ENCODE measurements at places on chromosomes 3 and 15.
A peak's percentile ranks its signal among the peaks of the same experiment; 100 is the strongest.

DNA sequence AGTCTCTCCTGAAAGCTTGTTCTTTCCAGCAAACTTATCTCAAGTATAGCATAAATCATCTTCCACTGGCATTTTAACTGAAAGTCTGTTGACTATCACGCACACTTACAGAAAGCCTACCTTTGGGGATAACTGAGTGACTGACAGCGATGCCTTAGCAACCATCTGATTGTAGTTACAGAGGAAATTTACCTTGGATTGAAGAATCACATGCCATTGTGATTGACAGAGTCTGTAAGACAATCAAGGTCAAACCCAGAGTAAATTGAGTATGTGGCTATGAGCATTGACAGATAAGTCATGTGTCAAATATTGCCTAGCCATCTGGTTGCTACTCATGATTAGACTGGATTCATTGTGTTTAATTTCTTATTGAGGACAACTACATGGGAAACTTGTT, 82.0 kb downstream of the CNTN4 start:
- DNase-seq, result no peak

- DNase-seq, result no peak
Measured at GRCh38 chr3:48709051-48709461, 8.0 kb downstream of the IP6K2 start.

DNA sequence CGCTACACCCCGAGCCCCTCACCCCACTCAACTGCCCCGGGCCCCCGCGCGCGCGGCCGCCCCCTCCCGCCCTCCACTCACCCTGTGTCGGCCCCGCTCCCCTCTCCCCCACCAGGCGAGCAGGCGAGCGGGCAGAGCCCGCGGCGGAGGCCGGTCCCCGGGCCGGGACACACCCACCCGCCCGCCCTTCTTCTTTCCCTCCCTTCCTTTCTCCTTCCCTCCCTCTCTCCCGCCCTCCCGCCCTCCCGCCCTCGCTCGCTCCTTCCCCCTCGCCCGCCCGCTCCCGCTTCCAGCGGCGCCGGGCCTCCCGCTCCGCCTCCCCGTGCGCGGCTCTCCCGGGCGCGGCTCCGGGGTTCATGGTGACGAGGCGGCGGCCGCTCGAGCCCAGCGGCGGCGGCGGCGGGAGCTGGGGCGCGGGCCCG, at the start of gene CTDSPL:
Gene CTDSPL (plus strand): TSS at position 261 of the 422 bp plus-strand sequence. CDS start 320 bp downstream, outside the sequence.
- DNase-seq, result no peak

DNA sequence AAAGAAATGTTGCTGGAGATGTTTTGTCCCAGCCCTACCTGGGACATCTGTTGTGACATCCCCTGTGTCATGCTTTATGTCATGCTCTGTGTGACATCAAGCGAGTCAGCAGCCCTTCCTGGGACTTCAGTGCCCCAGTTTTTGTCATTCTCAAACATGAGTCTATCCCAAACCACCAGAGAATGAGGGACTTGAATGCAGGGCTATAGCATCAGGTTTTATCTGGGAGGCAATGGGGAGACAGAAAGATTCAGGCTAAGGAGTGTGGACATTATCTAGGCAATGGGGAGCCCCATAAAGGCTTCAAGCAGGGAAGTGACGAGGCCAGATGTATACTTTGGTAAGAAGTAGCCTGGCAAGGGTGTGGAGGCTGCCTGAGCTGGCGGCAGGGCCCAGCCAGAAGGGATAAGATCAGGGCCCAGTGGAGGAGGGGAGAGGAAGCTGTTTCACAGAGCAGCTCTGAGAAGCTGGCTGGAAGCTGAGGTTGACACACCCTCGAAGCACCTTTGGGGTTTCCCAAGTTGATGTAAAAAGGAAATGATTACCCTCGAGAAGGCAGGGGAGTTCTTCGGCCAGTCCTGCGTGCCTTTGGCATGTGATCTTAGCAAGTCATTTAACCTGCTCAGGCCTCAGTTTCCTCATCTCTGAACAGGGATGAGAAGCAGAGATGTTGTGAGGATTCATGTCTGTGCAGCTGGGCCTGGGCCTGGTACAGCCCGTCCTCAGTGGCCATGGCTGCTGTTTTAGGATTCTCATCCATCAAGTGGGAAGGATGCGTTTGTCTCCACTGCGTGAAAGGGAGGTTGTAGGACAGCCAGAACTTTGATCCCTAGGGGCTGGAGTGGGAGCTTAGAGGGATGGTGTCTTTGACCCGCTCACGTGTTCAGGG, 34.3 kb downstream of the IRAK2 start:
- DNase-seq, result peak; percentile 48

- no peak for DNase-seq
Measured at GRCh38 chr3:15756505-15756904, 41.3 kb downstream of the ANKRD28 start.

- DNase-seq, result no peak
Measured at GRCh38 chr3:10382892-10383849, 62.3 kb upstream of the SEC13 start.

- DNase-seq, result no peak
Measured at GRCh38 chr3:32577581-32578556, 7.2 kb upstream of the DYNC1LI1 start.

GRCh38 chr3:173066044-173067004, 74.7 kb downstream of the SPATA16 start:
- no peak for DNase-seq

DNA sequence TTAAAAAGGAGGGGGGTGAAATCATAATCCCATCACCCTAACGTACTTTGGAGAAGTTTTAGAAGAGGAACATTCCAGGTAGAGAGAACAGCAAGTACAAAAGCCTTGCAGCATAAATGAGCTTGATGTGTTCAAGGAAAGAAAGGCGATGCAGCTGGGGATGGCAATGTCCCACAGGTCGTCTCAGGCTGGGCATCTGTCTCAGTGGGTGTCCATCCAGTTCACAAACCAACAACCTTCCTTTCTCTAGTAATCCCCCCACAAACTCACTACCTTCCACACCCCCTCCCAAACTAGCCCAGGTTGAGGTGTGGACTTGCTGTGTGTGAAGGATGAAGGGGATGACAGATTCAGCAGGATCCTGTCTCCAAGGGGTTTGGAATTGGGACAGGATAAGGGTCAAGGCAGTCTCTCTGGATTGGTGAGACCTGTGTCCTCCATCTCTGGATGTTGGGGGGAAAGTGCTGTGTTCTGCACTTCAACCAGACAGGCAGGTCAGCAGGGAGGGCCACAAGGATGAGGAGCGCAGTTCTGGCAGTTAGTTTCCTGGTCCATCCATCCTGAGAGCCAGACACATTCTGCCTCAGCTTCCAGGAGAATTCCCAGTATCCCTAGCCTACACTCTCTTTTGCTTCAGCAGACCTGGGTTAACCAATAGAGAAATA, 1.7 kb upstream of the ESYT3 start:
- no peak for DNase-seq

GRCh38 chr15:66939016-66939415, 126.4 kb upstream of the SMAD3 start:
- no peak for DNase-seq

- no peak for DNase-seq
Measured at GRCh38 chr15:57198654-57199291, 177.5 kb upstream of the CGNL1 start.

DNA sequence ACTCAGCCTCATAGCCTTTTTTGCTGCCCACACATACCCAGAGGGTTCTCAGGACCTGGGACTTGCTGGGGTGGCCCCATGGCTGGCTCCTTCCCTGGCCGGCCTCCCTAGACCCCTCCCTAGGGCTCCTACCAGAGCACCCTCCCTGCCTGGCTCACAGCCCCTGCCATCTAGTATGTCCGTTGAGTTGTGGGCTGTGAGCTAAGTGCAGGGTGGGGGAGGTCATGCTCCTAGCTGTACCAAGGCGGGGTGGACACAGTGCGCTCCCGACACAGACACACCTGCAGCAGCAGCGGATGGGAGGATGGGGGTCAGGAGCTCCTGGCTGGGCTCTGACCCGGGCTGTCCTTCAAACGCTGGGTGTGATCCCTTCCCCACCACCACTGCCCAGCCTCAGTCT, 41.6 kb downstream of the HMCES start:
- no peak for DNase-seq

DNA sequence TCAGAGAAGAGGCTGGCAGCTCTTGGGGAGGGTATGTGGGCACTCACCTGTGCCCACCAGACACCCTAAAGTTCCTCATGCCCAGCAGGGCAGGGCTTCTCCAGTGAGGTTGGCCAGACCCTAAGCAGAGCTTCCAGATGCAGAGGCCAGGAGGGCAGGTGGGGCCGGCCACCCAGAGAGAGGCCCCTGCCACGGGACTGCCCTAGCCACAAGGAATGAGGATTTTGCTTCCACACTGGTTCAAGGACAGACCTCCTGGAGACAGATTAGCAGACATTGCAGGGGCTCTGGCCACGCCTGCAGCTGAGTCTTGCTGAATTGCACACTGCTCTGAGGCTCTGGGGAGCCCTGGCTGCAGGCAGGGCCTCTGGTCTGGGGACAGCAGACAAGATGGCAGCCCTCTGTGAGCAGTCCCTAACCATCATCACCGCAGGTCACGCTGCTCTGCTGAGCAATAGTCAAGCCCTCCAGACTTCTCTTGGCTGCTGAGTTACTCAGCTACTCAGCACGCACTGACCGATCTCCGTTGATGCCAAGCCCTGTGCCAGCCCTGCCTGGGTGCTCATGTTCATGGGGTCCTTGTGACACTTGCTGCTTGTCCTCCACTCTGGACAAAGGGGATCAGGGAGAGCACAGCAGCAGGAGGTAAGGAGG, 117.4 kb upstream of the ABHD17C start:
- DNase-seq, result no peak

- no peak for DNase-seq
Measured at GRCh38 chr15:41983621-41984571, 11.5 kb upstream of the EHD4 start.

DNA sequence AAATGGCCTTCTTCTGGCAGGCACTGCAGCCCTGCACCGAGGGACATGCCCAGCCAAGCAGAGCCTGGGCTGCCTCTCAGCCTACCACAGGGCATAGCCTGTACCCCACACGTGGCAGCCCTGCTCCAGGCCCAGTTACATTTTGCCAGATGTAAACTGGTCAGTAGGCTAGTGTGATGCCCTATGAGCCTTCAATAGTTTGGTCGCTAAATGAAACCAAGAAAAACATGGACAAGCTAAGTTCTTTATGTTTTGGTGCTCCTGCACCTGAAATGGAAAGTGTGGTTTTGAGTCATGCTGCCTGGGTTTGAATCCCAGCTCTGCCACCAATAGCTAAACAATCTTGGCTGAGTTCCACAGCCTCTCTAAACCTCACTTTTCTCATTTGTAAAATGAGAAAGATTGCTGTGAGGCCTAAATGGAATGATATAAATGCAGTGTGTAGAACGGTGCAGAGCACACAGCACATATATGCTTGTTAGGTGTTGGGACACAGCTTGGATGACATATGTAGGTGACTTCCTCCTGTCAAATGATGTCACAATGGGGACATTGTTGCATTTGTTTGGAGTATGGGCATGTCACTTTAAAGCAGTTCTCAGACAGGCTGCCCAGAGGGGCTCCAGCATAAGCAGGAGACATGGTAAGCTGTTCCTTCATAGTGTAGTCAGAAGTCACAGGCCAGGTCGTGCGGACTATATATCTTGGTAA, 57.4 kb downstream of the ZBTB38 start:
- no peak for DNase-seq

DNA sequence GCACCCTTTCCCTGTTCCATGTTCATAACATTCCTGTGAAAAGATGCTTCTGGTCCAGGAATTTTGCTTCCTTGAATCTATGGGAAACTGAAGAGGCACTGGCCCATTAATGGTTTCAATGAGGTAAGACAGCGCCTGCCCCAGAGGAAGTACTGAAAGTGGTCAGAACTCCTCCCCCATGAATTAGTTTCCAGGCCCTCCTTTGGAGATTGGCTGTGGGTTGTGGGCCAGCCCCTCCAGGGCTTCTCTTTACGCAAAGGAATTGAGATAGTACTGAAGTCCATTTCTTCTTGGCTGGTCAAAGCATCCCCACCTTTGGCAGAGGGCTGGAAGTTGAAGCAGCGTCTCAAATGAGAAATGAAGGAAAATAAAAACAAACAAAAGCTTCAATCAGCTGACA, 175.5 kb downstream of the POLR2M start:
- DNase-seq, result no peak

DNA sequence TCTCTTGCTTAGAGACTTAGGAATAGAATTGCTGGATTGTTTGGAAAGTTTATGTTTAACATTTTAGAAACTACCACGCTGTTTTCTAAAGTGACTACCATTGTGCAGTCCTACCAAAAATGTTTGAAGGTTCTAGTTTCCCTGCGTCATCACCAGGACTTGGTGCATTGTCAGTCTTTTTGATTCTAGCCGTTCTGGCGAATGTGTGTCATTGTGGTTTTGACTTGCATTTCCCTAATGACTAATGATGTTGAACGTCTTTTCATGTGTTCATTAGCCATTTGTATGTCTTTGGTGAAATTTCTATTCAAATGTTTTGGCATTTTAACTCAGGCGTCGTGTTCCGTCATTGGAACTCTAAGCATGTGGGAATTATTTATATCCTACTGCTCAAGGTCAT, 58.0 kb downstream of the CHD2 start:
- peak; percentile 20 for DNase-seq

DNA sequence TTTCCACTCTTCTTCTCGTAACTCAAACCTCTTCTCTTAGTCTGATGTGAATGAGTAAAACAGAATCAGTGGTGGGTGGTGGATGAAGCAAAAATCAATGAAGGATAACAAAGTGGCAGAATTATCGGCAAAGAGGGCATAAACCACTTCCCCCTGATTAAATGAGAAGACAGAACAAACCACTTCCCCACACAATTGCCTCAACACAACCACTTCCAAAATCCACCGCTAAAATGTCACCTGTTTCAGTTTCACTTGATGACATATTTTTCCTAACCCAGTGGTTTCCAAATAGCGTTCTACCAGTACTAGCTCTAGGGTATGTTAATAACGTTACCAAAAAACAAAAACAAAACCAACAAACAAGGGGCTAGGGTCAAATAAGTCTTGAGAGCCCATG, 478.7 kb upstream of the WNT5A start:
- DNase-seq, result no peak

- DNase-seq, result no peak
Measured at GRCh38 chr3:20145874-20146273, 40.1 kb downstream of the SGO1 start.

- DNase-seq, result no peak
Measured at GRCh38 chr3:66110840-66111239, 72.1 kb upstream of the MAGI1 start.

DNA sequence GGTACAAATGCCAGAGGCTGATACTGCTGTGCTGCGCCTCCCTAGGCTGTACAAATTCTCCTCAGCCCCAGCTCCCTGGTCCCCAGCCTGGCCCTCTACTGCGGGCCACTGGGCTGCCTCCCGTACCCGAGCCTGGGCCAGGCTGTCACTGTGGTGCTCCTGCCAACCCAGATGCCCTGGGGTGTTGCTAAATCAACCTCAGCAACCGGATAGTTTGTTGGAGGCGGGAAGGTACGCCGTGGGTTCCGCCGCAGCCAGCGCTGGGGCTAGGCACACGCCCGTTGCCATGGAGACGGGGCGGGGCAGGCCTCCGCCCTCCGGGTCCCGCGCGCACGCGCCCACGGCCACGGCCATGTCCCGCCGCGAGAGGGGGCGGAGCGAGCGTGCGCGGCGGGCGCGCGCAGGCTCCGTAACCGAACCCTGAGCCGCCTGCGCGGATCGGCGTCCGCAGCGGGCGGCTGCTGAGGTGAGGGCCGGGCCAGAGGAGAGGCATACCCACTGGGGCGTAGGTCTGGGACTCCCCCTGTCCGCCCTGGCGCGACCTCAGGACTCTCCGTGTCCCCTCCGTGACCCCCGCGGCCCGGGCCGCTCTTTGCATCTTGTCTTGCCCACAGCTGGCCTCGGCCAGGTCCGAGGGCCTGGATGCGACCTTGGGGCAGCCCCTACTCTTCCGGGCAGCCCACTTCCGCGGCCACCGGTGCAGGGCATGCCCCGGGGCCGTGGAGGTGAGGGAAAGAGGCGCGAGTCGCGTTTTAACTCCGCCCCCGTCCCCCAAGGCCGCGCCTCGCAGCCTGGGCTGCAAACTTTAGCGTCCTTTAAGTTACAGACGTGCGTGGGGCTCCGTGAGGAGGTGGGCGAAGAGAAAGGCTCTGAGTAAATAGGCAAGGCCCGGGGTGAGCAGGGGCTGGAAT, at the start of gene TEX264:
Gene TEX264 (plus strand): TSS at position 430 of the 911 bp plus-strand sequence. CDS start 3,053 bp downstream, outside the sequence.
- DNase-seq, result peak; percentile 85
